RWPE1 (cell line): ENCODE measurements at places on chromosomes 7 and 10.

GRCh38 chr7:45027774-45028114 is 27.7 kb downstream of the CCM2 start:
- no peak for DNase-seq

DNA sequence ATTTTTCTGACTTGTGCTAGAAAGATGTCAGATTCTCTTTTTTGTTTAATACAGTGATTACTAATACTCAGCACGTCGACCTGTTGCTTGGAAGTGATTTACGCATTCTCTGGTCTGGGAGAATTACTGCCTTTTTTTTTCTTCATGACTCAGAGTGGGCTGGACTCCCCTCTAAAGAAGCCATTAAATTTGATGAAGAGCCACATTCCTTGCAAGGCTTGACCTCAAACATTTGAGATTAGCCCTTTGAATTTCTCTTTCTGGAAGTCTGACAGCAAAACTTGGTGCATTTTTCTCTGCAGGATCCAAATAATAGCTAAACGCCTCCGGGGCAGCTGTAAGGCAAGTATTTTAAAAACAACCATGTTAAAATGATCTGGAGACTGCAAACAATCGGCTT is 171.6 kb downstream of the GALNT17 start:
- no peak for DNase-seq

DNA sequence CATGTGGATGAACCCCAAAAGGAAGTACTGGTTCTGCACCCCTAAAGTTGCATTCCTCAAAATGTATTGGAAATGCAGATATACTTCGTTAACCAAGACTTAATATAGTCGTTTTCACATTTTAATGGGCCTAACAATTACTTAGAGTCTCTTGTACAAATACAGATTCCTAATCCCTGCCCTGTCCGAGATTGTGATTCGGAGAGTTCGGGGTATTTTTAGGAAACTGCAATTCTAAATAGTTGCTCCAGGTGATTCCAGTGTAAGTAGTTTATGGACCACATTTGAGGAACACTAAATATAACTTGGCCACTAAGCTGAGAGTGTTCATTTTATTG is 830 bp downstream of the TRUB1 start:
- DNase-seq, result no peak

- no peak for DNase-seq
These were observed 452.4 kb upstream of the AKR1E2 start for GRCh38 chr10:4373612-4374011.

- no peak for DNase-seq
These were observed 6.4 kb downstream of the SH2B2 start for GRCh38 chr7:102292813-102293798.

DNA sequence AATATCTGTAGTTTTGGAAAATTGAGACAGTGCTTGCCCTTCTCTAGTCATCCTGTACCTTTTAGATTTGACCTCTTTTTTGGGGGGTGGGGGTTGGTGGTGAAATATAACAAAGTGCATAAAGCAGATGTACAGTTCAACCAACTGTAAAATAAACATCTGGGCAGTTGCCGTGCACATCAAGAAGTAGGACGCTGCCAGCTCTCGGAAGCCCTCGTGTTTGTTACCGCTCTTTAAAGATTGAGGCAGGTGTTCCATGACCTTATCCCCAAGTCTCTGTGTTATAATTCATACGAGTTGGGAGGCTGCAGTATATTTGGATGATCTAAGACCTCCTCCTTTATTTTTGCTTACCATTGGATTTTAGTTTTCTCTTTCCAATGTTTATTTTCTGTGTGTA is 55.1 kb downstream of the SDK1 start:
- no peak for DNase-seq

GRCh38 chr7:53743697-53744402 is 708.4 kb downstream of the POM121L12 start:
- no peak for DNase-seq

GRCh38 chr10:69862882-69863530 is 61.3 kb downstream of the COL13A1 start:
- no peak for DNase-seq

- DNase-seq, result no peak
These were observed 126.4 kb downstream of the CCDC3 start for GRCh38 chr10:12875100-12875499.

- DNase-seq, result peak; percentile 34
These were observed 129.0 kb downstream of the CDH23 start for GRCh38 chr10:71525721-71526120.
